ENCODE measurements at places on chromosomes 13 and 19.
A peak's percentile ranks its signal among the peaks of the same experiment; 100 is the strongest.

GRCh38 chr19:49205114-49205513 lies 47.5 kb downstream of the TRPM4 start:
- peak; percentile 57 for DNase-seq

- DNase-seq, result peak; percentile 55
Measured at GRCh38 chr13:26062853-26063444, 11.1 kb upstream of the SHISA2 start.

GRCh38 chr19:49150944-49151243 lies 4.3 kb downstream of the HRC start:
- no peak for DNase-seq

GRCh38 chr13:48346583-48346982 lies 43.0 kb downstream of the RB1 start:
- DNase-seq, result no peak

- no peak for DNase-seq
Measured at GRCh38 chr13:80408270-80408669, 67.3 kb upstream of the SPRY2 start.

- no peak for DNase-seq
Measured at GRCh38 chr13:104447348-104447747, 1381.1 kb upstream of the SLC10A2 start.

Measured in AML-193 (cell line).